ENCODE measurements at places on chromosomes 5 and 9.

- no peak for DNase-seq
These were observed 1228.0 kb upstream of the C9orf72 start for GRCh38 chr9:28801144-28801799.

- no peak for DNase-seq
These were observed 63.5 kb upstream of the MOCS2 start for GRCh38 chr5:53173083-53173482.

- peak; percentile 50 for DNase-seq
These were observed 4.7 kb upstream of the TNIP1 start for GRCh38 chr5:151085517-151086041.

DNA sequence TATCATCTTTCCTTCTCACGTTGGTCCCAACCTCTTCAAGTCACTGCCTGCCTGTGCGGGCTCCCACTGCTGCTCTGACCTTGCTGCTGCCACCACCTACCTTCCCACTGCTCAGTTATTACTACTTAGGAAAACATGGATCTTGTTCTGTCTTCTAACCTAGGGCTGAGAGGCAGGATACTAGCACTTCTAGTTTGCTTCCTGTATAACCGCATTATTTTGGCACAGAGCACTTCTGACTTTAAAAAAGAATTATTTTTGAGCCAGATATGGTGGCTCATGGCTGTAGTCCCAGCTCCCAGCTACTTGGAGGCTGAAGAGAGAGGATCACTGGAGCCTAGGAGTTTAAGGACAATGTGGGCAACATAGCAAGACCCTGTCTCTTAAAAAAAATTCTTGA is 135.4 kb upstream of the GNA14 start:
- no peak for DNase-seq

DNA sequence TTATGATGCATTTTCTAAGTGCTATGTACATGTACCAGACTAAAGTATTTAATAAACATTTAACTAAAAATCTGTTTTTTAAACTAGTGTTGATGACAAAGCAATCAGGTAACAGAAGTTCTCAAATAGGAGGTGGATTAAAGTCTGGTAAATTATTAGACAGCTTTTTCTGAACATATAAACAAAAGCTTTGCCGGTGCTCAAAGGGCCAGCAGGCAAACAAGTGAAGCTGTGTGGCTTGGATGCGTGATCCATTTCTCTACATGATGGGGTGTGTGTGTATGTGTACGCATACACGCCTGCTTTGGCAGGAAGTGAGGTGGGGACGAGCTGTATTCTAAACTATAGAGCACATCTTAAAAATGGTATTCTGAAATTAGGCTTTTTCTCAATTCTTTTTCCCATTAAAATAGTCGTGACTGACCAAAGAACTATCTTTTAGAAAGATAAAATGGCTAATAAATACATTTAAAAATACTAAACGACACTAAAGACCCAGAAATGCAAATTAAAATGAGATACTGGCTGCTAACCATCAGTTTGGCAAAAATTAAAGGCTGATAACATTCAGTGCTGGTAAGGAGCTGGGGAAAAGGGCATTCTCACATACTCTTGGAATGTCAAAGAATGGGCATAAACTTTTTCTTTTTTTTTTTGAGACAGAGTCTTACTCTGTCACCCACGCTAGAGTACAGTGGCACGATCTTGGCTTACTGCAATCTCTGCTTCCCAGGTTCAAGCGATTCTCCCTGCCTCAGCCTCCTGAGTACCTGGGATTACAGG is 174.0 kb downstream of the MAPKAP1 start:
- DNase-seq, result no peak

DNA sequence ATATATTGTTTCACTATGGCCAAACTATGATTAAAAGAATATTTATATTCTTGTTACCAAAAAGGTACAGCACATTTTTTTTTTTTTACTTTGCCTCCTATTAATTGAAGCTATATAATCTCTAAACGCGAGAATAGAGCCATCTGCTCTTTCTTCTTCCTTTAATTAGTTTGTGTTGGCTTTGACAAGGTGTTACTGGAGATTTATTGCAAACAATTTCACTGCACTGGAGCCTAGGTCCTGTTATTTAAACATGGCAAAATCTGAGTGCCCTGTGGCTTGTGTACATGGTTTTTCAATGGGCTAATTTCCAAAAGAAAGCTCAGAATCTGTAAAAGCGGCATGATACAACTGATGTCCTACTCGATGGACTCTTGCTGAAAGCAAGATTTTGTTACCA is 40.8 kb upstream of the GABRG2 start:
- no peak for DNase-seq

- no peak for DNase-seq
These were observed 122.9 kb downstream of the MACROH2A1 start for GRCh38 chr5:135276151-135276550.

GRCh38 chr5:150648294-150649107 is 8.0 kb downstream of the SYNPO start:
- DNase-seq, result no peak

DNA sequence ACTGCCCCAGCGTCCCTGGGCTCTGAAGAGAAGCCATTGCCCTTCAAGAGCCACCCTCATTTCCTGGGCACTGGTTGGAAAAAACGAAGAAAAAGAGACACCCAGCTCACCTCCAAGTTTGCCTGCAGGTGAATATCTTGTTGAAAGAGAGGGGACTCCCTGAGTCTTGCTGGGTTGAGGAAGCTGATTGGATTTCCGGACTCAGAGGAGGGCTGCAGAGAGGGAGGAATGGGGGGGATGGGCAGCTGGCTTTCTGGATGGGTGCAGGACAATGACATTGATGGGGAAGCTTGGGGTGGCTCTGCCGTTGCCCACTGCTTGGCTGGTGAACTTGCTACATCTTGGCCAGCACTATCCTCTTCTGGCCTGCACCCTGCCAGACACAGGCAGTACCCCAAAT is 31.0 kb upstream of the IER5L start:
- DNase-seq, result no peak

- no peak for DNase-seq
These were observed 1353.7 kb upstream of the ACO1 start for GRCh38 chr9:31030741-31031202.

DNA sequence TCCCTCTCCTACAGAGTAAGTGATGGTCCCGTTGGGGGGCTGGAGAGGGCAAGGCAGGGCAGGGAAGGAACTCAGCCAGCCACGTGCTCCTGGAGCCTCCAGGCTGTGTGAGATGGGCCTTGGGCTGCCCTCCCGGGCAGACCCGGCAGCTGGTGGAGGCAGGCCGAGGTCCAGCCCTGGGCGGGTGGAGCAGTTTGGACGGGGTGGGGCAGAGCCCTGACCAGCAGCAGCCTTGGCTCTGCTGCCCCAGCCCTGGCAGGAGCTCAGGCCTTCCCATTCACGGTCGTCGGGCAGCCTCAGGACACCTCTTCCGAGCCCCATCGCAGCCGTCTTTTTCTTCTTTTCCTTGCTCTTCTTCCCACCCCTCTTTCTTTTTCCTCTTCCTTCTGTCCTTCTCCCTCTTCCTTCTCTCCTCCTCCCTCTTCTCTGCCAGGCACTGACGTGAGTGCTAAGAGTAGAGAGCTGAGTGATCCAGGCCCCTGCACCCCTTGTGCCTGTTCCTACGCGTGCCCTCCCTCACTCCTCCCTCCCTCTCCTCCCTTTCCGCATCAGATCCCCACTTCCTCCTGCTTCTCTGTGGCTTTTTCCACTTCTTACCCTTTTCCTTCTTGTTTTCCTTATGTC is 42.8 kb downstream of the AMBP start:
- no peak for DNase-seq

GRCh38 chr9:89477811-89478630 is 19.9 kb downstream of the SEMA4D start:
- peak; percentile 64 for DNase-seq

- no peak for DNase-seq
These were observed 63.1 kb upstream of the RETREG1 start for GRCh38 chr5:16679863-16680262.

DNA sequence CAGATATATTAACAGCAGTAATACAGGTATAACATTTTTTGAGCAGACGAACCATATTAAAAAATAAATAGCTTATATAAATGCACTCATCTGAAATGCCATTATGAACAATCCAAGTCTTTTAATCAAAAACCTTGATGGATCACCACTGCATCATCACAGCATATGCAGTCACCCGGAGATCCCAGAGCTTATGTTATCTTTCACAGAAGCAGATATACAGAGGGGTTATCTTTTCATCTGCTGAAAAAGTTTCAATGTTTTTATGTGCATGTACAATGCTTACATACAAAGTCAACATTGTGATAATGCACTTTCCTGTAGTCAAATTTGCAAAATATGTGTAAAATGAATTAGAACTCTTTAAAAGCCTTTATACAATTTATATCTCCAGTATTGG is 211.9 kb downstream of the FBXL7 start:
- DNase-seq, result no peak

DNA sequence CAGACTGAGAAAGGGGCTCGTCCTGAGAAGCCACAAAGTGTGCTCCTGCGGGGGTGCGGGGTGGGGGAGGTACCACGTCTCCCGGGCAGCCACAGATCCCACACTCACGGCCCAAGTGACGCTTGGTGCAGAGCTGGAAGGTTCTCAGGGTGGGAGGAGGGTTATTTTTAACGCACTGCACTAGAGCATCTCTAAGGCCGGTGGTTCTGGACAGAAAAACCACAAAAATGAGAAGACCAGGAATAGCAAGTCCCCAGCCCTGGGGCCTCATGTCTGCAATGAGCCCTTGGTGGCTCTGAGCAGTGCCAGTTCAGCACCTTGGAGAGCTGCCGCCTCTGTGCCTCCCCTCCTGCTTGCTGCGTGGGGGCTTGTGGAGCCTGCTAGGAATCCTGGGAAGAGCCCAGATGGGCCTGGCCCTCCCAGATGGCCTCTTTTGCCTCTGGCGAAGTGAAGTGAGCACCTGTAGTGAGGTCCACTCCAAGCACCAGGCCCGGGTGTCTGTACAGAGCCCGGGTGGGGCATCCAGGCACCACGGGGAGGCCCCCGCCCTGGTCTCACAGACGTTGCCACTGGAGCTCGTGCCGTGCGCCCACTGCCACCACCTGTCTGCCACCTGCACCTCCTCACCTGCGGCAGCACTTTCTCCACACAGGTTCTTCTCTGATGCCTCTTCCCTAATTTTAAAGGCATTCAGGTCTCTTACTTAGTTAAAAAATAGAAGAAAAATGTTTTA is 48.9 kb upstream of the CACNA1B start:
- DNase-seq, result no peak

GRCh38 chr5:83608122-83608521 is 112.5 kb downstream of the HAPLN1 start:
- no peak for DNase-seq

DNA sequence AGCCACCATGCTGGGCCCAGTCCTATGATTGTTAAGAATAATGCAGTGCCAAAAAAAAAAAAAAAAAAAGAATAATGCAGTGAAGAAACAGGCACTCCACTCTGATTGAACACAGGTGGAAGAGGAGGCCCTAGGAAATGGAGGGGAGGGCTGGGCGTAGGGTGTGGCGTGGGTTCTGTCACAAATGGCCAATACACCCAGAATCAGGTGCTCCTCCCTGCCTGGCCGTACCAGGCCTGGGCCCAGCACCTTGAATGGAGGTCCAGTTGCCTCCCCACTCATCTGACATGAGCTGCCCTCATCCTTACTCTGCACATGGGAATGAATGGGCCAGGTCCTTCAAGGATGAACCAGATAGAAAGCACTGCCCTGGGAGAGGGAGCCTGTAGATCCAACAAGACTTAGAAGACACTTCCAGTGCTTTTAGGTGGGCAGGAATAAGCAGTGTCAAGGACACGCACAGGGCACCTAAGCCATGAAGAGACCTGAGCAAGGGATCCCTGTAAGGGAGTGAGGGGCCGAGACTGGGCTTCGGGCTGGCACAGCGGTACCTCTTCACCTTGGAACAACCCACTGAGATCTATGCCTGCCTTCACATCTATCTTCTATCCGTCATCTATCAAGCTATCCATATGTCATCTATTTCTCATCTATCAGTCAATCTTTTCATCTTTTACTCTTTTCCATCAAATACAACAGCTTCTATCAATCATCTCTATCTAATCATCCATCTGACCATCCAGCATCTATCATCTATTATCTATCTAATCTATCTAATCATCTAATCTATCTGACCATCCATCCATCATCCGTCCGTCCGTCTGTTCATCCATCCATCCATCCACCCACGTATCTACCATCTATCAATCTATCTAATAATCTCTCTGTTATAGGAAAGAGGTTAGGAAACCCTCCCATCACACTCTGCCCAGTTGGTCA is 15.9 kb downstream of the NINJ1 start:
- no peak for DNase-seq

DNA sequence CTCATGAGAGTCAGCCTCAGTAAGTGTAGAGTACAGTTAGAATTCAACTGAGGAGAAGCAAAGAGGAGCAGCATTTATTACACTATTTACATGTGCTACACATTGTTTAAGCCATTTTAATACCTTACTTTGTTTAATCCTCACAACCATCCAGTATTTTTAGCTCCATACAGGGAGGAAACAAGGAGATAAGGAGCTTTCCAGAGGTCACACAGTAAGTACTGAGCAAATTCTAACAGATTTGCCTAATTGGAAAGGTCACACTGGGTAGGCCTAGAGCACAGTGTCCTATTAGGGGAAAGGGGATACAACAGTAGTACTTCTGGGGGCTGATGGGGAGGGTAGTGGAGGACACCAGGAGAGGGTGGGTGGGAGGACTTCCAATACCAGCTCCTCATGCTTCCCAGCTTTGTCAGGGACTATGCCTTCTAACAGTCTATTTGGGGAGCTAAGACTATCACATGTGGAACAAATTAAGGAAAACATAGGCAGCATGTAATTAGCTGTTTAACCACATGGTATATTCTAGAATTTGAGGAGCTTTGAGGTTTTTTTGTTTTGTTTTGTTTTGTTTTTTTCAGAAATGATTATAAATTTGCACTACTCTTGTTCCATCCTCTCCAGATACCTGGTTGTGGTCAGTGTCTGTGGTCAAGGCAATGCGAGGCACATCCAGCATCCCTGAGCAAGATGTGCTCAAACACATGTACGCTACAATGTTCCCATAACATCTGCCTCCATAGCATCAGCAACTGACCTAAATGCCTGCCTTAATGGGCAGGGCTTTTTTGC is 96.0 kb upstream of the SLC12A2 start:
- DNase-seq, result no peak

GRCh38 chr5:143509758-143510221 is 106.3 kb upstream of the NR3C1 start:
- no peak for DNase-seq

DNA sequence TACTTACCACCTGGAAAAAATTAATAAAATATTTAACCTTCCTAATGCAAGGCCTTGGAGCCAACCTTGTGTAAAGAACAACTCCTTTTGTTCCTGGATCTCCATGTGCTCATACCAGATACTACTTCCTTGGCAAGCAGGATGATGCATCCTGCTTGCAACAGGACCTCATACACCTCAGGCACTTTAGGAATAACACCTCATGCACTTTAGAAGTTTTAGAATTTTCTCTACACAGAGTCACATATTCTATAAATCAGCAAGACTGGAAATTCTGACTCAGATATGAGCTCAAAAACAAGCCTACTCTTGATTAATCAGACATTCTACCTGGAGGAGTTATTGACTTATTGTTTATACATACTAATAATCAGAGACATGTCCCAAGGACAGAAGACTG is 209.6 kb upstream of the CDH10 start:
- no peak for DNase-seq

Measured in CD4-positive, alpha-beta T cell treated with Interleukin-2 at 100 ng/mL for 4 hours (primary cell).